Renal pelvis (tissue), 12 donors: ENCODE measurements at places on chromosomes 2 and 18.
A peak's percentile ranks its signal among the peaks of the same experiment; 100 is the strongest.

- DNase-seq: no peak
Observed at GRCh38 chr2:121944072-121944831, 188.8 kb downstream of the TSN start.

DNA sequence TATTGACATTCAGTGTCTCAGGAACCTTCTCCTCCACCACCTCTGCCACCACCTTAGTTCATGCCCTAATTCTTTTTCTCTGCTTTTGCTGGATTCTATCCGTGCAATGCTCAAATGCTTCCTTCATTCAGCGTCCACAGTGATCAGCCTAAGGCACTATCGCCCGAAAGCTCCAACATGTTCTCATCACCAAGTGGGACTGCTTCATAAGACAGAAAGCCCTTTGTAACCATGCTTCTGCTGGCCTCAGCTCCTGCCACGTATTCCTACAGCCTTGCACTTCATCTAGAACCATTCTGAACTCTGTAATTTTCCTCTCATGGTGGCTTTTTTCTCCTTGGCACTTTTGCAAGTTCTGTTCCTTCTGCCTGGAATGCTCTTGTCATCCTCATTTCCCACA lies 222.9 kb downstream of the HNMT start:
- DNase-seq: no peak

GRCh38 chr2:69680001-69680675 lies 36.6 kb upstream of the AAK1 start:
- DNase-seq: no peak

GRCh38 chr2:237298151-237299118 lies 115.5 kb downstream of the COL6A3 start:
- peak; percentile 64 for DNase-seq

- no peak for DNase-seq
Observed at GRCh38 chr2:70083344-70084156, 3.7 kb upstream of the PCBP1 start.

- no peak for DNase-seq
Observed at GRCh38 chr18:25494888-25495287, 142.9 kb upstream of the ZNF521 start.

GRCh38 chr2:182741620-182742019 lies 25.6 kb downstream of the DNAJC10 start:
- DNase-seq: no peak

DNA sequence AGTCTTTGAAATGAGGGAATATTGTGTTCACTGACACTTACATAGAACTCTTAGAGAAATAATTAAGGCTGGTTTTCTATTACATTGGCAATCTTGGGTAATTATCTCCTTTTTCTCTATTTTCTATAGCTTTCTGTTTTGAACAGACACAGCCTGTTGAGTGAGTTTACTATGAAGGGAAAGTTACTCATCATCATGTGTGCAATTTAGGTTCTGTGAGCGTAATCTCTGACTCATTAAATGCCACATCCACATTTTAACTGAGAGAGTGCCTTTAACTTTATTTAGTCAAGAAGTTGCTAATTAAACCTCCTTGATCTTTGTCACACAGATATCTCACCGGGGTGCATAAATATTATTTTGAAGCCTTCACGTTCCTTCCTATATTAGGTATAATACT lies 174.0 kb upstream of the SLC8A1 start:
- no peak for DNase-seq

DNA sequence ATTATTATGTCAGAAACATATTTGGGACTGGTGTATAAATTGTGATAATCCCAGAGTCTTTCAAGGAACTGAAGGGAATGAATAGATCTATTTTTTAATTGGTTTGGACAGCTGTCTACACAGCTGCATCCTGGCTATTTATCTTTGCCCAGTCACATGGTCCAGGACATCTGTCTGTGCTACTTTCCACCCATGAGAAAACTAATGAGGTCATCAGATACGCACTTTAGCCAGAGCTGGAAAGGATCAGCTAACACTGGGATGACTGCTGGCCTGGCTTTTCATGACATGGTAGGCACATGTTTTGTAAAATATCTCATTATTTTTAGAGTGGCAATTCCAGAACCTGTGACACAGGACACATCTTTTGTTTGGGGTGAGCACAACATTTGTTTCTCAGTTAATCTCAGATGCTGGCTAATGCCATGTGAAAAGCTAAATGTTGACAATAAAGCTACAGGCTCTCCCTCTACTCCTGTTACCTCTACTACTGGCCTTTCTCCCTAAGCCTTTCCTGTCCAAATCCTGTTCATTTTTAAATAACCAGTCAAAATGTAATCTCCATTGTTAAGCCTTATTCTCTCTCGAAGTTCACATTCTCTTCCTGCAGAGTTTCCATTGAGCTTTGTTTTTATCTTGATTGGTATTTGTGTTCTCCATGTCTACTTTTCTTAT lies 500.7 kb downstream of the RIT2 start:
- DNase-seq: no peak

GRCh38 chr18:73947180-73947921 lies 200.3 kb downstream of the FBXO15 start:
- no peak for DNase-seq

GRCh38 chr18:7923105-7923504 lies 356.0 kb downstream of the PTPRM start:
- no peak for DNase-seq

DNA sequence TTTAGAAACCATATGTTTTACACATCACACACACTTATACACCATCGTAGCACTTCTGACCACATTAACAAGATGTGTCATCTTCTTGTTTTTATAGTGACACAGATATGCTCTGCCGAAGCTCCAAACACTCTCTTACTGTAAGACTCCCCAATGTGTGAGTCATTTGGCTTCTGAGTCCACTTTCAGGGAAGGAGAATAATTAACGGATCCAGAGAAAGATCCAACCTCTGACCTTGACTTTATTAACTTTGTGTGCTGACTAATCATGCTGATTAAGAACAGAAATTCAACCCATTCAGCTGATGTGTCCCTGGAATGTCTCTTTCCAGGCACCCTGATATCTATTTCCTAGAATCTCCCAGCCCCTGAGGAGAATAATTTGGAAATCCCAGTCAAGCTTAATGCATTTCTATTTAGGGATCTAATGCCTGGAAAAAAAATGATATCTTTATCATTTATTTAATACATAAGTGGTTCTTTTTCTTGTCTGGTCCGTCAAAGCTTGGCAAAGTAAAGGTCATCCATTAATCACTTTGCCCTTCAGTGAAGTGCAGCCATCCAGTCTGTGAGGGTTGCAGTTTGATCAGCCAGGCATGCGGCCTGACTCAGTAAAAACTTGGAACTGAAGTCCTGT lies 615.8 kb upstream of the SYT4 start:
- peak; percentile 45 for DNase-seq

GRCh38 chr2:188983427-188984064 lies 9.4 kb downstream of the COL3A1 start:
- no peak for DNase-seq

DNA sequence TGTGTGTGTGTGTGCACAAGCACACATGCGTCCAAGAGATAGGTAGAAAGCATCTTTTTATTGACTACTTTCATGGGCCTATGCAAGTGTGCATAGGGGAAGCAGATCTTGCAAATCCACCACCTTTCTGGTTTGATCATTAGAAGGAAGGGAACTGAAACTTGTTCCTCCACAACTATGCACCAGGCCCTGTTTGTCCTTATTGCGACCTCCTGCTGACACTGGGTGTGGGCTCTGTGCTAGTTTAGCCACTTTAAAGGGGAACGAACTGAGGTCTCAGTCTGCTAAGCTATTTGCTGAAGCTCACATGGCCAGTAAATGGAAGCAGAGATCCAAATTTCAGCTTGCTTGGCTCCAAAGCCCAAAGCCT lies 32.1 kb upstream of the INSIG2 start:
- no peak for DNase-seq

GRCh38 chr18:25831301-25831701 lies 259.1 kb downstream of the SS18 start:
- DNase-seq: no peak

DNA sequence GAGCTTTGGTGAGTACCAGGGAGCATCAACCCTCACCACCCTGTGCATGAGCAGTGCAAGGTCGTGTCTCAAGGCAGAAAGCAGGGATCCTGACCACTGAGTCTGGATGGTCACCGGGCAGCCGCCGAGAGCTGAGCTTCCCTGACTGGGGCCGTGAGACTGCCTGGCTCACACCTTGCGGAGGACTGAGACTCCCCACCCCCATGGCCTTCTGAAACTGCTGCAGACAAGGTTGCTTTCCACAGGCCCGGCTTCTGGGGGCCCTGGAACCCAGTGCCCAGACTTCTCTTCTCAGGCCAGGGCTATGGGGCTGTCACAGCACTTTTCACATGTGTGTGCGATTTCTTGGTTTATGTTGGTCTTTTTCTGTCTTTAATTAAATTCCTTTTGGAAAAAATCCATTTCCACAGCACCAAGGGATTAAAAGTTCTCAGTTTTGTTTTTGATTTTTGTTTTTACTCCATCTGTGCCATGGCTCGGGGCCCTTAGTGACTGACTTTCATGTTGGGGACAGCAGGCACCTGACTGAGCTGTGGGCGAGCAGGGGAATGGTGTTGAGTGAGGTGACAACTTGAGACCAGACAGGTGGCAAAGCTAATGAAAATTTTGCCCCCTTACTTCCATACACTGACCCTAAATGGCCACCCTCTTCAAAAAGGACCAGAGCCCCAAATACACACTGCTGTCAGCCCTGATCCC lies 297.9 kb downstream of the CYP26B1 start:
- no peak for DNase-seq

DNA sequence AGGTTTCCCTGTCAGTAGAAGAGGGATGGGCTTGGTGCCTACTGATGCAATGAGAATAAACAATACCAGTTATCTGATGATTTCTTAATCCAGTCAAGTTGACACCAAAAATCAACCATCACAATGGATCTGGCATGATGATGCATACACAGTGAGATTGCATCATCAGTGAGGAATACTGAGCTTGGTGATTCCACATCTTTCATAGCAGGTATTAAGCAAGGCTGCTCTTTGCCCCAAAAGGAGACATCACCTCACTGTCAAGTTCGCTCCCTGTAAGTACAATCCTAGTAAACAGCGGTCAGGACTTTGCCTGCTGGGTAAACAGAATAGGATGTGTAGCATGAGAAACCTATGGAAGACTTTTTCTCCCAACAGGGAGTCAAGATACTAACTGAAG lies 282.7 kb upstream of the CDH2 start:
- no peak for DNase-seq

DNA sequence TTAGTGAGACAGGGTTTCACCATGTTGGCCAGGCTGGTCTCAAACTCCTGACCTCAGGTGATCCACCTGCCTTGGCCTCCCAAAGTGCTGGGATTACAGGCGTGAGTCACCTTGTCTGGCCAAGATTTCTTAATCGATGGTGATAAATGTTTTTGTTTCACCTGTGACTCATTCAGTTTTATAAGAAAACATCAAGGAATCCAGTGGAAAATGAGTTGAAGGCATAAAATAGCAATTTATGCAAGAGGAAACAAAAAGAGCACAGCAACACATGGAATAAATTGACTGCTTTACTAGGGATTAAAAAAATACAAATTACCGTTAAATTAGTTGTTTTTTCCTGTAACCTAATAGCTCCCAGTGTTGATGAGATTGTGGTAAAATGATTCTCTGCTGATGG lies 80.2 kb downstream of the CDK15 start:
- DNase-seq: no peak

DNA sequence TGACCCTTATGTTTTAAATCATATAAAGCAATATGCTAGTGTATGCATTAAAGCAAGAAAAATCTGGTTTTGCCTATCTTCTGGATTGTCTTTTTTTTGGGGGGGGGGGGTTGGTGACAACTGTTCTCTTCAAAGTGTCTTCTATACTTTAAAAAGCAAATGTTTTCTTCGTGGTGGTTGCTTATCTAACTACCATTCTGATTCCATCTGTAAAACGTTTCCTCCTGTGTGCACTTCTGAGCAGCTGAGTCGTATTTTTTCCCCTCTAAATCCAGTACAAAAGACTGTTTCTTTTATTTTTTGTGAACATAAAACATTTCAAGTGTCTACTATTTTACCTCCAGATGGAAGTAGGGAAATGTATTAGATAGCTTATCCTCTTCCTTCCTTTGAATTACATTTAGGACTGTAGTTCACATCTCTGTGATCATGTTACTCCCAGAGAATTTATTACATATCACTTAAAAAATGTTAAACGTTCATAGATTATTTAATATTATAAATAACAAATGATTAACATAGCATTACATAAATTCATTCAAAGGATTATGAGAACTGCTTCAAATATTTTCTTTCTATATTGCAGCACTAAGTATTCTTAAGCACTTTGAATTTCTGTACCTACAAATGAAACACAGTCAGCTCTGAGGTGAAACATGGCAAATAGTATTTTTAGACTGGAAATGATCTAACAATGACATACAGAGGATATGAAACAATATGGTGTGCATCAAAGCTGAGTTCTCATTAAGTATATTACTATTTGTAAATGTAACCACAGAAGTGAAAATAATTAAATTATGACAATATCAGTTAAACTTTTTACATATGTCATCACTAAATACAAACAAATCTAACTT lies 56.4 kb downstream of the SCN3A start:
- DNase-seq: no peak

- peak; percentile 17 for DNase-seq
Observed at GRCh38 chr2:94956797-94957391, 68.6 kb upstream of the MAL start.

DNA sequence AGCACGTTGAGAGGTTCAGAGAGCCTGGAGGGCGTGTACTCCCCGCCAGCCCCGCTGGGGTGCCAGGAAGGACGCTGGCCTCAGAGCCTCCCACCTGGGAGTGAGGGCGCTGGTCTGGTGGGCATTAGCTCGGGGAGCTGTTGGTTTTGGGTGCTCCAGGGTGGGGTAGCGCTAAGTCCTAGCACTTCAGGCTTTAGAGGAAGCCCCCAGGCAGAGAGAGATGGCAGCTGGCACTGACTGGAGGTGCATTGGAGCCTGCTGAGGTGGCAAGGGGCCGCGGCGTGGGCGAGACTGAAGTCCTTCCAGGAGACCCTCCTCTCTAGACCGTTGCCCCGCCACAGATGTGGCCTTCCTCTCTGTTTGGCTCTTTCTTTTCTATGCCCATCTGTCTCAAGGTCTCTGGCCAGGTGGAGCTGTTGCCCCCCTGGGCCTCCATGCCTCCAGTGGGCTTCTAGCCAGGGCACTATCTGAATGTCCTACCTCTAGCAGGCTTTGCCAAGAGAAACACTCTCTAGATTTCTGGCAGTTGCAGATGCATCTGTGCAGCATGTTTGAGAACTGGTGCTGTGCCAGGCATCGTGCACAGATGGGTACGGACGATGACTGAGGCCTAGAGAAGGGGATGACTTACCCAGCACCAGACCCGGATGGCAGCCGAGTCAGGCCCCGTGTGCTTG lies 6.6 kb downstream of the CAPN10 start:
- DNase-seq: no peak

DNA sequence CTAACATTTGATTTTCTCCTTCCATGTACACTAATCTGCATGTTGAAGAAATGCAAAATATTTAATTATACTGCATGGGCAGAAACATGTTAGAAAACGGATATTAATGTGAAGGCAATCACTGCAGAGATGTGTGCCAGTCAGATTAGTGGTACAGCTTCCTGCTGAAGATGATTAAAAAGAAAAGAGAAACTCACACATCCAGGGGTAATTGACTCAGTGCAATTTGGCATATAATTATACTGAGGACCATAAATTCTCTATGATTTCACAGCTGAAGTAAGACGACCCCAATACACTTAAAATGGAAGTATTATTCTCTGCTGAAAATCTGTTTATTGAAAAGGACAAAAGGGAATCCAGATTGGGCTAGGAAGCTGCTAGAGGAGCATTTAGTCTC lies 243.4 kb downstream of the TGIF1 start:
- DNase-seq: no peak
